ENCODE measurements at places on chromosomes 5 and 9.
A peak's percentile ranks its signal among the peaks of the same experiment; 100 is the strongest.

DNA sequence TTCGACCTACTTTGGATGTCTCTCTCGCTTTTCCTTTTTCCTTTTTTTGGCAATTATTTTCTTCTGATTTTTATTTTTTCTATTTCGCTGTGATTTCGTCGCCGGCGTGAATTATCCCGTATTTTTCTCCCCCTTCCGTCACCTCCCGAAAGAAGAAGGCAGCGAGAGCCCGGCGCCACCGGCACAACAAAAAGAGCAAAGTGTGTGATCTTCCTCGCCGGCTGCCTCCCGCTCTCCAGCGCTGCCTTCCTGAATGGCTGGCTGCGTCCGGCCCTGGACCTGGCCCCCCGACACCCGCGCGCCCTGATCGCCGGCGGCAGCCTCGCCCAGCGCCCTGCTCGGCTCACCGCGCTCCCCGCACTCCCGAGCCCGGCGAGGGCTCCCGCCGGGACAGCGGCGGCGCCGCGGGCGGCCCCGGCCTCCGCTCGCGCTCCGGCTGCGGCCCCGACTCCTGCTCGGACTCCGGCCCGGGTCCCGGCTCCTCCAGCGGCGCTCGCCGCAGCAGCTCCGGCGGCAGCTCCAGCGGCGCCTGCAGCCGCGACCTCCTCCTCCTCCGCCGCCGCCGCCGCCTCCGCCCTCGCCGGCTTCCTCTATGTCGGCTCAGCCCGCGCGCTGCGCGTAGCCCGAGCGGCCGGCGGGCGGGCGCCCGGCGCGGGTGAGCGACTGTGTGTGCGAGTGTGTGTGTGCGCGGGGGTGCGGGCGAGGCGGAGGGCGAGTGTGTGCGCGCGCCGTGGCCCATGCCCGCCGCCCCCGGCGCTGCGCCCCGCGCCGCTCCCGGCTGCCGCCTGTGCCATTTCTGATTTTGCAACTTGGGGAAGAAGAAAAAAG is 960 bp downstream of the NR2F1 start:
- DNase-seq = peak; percentile 42

DNA sequence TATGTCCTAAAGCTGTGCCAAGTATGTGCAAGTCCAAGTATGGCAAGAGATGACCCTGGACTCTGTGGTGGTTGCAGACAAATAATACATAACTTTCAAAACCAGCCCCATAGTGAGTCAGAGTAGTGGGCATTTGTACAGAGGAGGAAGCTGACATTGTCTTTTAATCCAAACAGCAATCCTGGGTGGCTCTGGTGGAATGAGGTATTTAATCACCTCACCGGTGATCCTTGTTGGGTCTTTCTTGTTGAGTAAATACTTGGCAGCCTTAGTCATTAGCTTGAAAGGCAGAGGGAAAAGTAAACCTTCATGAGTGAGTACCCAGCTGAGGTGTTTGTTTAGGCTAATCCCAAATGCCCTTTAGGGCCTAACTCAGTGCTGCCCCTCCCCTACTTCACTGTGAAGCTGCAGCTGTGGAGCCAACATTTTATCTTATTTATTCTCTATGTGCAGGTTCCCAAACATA is 148.7 kb upstream of the SLC12A2 start:
- DNase-seq = no peak

GRCh38 chr5:8436924-8437323 is 568.0 kb downstream of the MTRR start:
- no peak for DNase-seq

GRCh38 chr5:166767858-166768257 is 1523.6 kb upstream of the WWC1 start:
- no peak for DNase-seq

Measured in activated CD4-positive, alpha-beta memory T cell treated with anti-CD3 and anti-CD28 coated beads for 36 hours (primary cell).